ENCODE measurements at places on chromosomes 1 and 21.

DNA sequence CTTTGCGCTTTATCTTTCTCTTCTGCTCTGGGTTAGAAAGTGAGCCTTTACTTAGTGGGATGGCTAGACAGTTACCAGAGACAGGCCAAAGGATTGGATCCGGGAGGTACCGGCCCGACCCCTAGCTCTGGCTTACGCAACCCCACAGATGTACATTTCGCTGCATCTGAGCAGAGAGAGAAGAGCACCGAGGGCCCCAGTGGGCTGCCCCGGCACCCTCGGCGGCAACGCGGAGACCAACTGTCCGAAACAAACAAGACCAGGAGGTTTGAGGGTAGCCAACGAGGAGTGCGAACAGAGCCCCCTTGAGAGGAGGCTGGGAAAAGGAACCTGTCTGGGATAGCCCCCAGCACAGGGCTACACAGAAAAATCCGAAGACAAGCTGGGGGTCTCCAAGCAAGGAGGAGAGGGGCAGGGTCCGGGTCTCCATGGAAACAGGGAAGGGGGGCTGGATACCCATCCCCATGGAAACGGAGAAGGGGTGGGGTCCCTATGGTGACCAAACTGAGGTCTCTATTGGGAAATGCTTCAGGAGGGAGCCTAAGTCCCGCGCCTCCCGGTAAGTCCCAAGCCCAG is 373 bp downstream of the MTF1 start:
- no peak for DNase-seq

DNA sequence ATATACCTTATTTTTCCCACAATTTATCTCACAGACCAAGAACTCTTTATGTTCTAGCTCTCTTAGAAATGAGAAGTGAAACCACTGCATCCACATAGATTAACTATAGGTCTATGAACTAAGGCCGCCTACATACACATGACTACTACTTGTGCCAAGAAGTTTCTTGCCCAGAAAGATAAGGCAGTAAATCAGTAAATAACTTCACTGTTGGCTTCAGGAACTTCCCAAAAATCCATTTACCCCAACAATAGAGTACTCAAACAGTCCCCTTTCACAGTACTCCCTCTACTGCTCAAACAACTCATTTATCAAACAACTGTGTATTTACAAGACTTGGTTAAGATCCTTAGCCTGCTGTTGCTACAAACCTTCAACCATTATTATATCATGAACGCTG is 96.5 kb downstream of the NME7 start:
- no peak for DNase-seq

- no peak for DNase-seq
These were observed 46.0 kb upstream of the POFUT2 start for GRCh38 chr21:45333583-45334121.

DNA sequence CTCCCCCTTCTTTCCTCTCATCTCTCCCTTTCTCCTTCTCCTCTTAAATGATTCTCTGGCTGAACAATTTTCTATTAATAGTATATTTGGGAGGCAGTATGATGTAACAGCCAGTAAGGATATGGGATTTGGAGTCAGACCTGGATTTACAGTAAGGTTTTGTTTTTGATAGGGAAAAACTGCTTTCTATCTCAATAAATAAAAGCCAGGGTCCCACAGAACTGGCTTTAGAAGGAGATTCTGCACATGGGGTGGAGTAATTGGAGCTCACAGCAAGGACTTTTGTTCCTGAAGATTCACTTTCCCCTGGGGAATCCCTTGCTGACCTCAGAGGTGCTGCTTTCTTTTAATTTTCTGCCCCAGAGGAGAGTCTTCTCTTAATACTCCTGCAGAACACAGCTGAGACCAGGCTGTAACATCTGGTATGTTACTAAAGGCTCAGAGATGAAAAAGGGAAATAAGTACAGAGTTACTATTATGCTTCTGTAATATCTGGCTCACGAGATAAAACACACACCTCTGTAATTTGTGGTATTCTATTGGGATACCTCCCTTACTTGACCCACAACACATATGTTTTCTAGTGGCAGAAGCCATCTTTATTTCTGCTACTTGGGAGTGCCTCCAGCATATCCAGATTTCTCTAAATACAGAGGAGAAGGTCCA is 13.4 kb downstream of the EPB41 start:
- no peak for DNase-seq

DNA sequence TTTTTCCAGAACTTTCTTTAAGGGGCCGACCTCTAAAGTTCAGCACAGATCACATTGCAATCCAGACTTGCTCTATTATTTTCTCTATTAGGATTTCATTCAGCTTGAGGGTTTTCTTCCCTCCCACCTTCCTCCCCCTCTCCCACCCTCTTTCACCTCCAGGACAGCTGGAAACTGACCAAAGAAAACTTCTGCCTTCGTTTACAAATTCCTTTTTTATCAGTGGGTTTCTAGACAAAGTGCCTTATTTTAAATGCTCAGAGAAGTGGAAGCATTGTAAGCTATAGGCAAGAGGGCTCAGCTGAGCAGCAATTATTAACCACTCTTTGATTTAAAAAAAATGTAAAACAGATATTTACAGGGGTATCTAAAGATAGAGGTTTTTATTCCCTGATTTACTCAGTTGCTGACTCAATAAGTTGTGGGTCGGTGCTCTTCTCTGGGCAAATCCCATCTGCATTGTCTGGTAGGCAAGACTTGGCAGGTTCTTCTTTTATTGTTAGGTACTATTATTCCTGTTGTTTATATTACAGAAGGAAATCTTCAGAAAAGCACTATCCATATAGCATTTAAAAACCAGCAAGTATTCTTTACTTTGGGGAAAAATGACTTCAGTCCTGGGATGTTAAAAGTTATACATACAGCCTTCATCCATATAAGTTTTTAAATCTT is 277.0 kb upstream of the C1orf105 start:
- no peak for DNase-seq

GRCh38 chr1:97593192-97593591 is 327.6 kb downstream of the DPYD start:
- DNase-seq, result no peak

GRCh38 chr1:204837440-204838084 is 33.1 kb upstream of the NFASC start:
- no peak for DNase-seq

GRCh38 chr1:221760911-221761310 is 19.0 kb upstream of the DUSP10 start:
- DNase-seq, result no peak

DNA sequence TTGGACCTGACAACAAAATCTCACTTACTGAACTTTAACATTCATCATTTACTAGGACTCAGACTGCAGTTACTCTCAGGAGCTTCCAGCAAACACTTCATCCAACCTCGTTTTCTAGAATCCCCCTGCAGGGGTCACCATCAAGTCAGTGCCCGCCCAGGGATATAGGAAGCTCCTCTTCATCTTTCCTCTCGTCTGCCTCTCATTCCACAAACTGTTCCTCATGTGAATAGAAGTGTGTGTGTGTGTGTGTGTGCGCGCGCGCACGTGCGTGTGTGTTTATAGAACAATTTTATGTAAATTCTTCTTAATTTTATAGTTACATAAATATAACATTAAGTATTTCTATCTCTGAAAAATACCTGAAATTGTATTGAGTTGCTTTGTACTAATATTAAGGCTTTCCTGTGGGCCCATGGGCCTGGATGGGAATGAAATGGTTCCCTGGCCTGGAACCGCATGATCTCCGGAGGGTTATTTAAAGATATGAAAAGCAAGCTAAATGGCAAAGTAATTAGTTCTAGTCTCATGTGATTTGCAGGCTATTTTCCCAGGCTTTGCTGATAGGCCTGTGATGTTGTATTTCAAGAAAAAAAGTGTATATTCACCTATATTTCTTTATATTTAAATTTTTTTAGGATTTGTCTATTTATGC is 21.7 kb upstream of the ABCD3 start:
- no peak for DNase-seq

DNA sequence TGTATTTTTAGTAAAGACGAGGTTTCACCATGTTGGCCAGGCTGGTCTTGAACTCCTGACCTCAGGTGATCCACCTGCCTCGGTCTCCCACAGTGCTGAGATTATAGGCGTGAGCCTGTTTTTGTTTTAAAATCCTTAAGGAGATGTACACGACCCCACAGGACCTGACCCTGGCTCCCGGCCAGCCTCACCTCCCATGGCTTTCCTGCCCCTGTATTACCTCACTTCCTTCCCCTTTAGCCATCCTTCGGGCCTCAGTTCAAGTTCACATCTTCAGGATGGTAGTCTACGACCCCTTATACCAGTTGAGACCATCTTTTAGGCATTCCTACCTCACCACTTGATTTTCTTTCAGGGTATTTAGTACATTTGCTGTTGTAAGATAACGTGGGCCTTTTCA is 36.3 kb downstream of the TCP10L start:
- no peak for DNase-seq

DNA sequence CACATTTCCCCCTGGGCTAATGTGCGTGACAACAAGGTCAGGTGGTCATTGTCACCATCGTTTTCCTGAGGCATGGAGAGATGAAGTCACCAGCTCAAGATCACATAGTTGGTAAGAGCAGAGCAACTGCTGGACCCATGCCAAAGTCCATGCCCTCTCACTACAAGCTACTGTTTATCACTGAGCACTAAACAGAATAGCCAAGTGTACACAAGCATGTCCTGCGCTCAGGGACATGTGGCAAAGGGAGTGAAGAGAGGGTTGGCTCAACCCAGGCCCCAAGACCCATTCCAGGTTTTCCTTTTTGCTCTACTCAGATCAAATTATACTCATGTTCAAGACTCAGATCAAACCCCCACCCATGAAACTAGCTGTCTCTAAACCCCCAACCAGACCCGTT is 20.8 kb downstream of the LRRC52 start:
- peak; percentile 7 for DNase-seq

GRCh38 chr1:31208361-31208945 is 31.2 kb downstream of the NKAIN1 start:
- no peak for DNase-seq

- DNase-seq, result no peak
These were observed 76.3 kb upstream of the SLC44A3 start for GRCh38 chr1:94743862-94744261.
